ENCODE measurements at places on chromosomes 2 and 18.

DNA sequence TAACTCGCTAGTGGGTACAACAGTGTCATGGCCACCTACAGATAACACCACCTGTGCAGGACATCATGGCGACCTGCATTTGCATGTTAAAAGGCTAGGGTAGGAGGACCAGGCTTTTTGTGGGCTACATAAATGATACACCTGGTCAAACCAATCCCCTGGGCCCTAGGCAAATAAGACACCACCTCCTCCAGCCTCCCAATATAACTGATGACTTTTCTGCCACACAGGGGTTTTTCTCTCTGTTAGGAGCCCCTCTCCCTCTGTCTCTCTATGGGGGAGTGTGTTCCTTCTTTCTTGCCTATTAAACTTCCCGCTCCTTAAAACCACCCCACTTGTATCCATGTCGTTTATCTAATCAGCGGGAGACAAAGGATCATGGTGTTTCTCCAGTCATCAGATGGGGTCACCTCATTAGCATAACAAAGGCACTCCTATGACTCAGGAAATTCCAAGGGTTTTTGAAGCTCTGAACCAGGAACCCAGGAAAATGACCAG is 10.8 kb upstream of the BUB1 start:
- no peak for DNase-seq

DNA sequence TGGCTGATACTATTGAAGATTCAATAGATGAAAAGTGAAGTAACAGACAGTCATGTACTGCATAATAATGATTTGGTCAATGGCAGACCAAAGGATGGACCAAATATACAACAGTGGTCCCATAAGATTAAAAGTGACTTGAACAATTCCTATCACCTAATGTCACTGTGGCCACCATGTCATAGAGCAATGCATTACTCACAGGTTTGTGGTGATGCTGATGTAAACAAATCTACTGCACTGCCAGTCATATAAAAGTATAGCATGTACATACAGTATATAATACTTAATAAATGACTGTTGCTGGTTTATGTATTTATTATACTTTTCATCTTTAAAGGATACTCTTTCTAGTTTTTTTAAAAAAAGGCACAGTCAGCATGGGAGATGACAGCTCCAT is 99.9 kb downstream of the USP34 start:
- DNase-seq = no peak

- no peak for DNase-seq
Measured at GRCh38 chr2:120825370-120826259, 89.9 kb downstream of the GLI2 start.

GRCh38 chr18:31217038-31217849 is 54.6 kb upstream of the DSC1 start:
- DNase-seq = no peak

DNA sequence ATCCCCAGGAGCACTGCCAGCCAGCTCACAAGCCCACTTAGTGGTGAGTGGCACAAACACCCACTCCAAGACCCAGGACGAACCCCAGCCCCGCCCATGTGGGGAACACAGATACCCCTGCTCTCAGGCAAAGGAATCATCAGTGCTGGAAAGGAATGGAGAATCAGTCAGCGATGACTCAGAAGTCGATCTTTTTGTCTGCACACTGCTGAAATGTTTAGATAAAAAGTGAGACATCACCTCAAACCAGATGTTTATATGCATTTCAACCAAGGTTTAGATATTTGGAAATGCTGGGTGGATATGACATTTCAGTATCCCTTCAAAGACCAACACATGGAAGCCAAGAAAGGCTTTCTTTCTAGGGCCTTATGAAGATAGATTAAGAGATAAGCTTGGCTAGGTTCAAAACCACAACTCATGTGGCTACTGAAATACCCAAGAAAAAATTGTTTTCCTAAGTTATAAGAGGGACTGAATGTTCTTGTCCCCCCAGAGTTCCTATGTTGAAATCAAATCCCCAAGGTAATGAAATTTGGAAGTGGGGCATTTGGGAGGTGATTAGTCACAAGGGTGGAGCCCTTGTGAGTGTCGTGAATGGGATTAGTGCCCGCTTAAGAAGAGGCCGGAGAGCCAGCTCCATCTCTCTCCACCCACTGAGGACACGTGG is 43.7 kb downstream of the POU3F3 start:
- DNase-seq = no peak

- DNase-seq = no peak
Measured at GRCh38 chr2:158099716-158100115, 2.0 kb upstream of the UPP2 start.

- no peak for DNase-seq
Measured at GRCh38 chr2:165198181-165198580, 5.7 kb downstream of the SCN3A start.

DNA sequence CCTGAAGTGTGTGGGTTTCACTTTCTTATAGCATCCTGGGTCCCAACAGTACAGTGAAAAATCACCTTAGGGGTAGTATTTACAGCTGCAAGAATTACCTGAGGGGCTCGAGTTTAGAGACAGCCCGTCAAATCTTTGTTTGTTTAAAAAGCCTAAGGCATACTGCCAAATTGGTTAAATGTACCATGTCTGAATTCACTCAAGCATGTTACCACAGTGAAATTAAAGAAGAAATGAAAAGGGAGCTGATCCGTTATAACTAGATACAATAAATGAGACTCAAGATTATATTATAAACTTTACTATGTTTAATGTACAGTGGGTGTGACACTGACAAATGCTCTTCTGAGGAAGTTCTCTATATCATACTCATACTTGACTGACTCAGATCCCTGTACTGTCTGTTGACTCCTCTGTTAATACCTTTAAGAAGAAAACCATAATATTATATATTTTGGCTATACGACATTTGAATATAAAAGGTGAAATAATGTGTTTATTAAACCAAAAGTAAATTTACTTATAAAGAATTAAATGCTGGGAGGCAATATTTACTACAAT is 107.3 kb downstream of the TMEFF2 start:
- no peak for DNase-seq

DNA sequence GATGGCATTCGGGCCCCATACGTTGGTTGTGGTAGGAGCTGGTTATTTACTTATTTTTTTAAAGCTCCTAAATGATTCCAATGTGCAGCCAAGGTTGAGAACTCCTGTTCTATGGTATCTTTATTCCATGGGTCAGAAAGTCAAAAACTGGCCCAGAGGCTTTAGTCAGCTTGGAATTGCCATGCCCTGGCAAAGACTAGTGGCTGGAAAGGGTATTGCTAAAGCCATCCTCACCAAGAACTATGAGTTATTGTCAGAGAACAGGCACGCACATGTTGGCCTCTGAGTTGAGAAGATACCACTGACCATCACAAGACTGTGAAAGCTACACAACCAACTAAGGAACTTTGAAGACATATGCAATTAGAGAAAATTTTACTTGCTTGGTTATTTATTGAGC is 47.9 kb upstream of the ACMSD start:
- DNase-seq = no peak

GRCh38 chr2:171271971-171272436 is 111.3 kb upstream of the TLK1 start:
- DNase-seq = no peak

- DNase-seq = no peak
Measured at GRCh38 chr18:46562674-46563192, 94.3 kb downstream of the LOXHD1 start.

DNA sequence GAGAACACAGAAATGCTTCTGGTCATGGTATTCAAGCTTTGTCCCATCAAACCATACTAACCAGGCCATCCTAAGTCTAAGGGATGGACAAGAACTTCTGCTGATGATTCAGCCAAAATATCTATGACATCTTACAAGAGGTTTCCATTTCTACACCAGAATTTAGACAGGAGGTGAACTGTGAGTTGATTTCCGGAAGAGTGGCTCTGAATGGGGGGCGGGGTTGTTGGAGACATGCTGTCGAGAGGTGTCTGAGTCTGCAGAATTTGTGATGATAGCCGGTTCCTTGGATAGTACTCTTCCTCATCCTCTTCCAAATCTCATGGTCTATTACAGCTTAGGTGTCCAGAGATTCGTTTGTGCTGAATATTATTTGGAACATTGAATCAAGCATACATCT is 408.7 kb upstream of the TCF4 start:
- no peak for DNase-seq

- no peak for DNase-seq
Measured at GRCh38 chr2:169849710-169850109, 22.5 kb downstream of the UBR3 start.

DNA sequence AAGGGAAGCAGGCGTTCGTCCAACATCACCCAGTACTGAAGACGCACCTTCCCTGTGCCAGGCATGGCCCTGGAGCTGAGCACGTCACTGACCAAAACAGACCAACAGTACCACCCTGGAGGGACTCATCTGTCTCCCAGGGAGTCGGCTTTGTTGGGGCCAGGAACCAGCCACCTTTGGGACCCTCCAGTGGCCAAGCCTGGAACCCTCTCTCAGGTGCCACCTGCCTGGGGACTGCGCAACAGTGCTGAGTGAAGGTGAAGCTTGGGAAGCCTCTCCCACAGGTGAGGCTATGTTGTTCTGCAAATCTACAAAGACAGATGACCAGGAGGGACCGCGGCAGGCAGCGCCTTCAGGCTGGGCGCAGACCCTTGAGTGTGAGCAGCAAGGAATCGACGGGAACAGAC is 91.4 kb upstream of the OTOS start:
- no peak for DNase-seq

GRCh38 chr2:109670556-109671411 is 56.6 kb downstream of the SOWAHC start:
- DNase-seq = no peak

GRCh38 chr2:38178556-38179419 is 102.8 kb upstream of the CYP1B1 start:
- DNase-seq = no peak

- no peak for DNase-seq
Measured at GRCh38 chr2:137521653-137522619, 442.3 kb upstream of the HNMT start.

GRCh38 chr2:196344397-196344796 is 173.0 kb upstream of the STK17B start:
- DNase-seq = no peak

DNA sequence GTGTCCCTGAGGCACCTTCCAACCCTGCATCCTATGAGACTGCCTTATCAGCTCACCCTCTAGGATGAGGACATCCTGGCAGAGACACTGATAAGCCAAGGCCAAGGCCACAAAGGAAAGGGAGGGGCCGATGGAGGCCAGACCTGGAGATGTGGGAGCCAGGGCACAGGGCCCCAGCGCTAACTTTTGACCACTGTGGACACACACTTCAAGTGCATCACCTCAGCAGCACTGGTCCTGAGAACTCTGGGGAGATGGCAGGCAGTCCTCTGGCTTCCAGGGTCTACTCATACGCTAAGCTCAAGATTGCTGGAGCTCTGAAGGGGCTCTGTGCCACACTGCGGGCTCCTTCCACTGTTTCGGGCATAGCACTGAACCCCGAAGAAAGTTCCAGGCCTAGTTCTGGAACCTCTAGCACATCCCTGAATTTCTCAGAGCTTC is 100.2 kb upstream of the ID2 start:
- no peak for DNase-seq

- no peak for DNase-seq
Measured at GRCh38 chr2:187393211-187393610, 54.8 kb downstream of the CALCRL start.

GRCh38 chr2:169080250-169081069 is 11.1 kb downstream of the DHRS9 start:
- DNase-seq = no peak

- no peak for DNase-seq
Measured at GRCh38 chr18:49123431-49123830, 172.7 kb upstream of the SMAD7 start.

DNA sequence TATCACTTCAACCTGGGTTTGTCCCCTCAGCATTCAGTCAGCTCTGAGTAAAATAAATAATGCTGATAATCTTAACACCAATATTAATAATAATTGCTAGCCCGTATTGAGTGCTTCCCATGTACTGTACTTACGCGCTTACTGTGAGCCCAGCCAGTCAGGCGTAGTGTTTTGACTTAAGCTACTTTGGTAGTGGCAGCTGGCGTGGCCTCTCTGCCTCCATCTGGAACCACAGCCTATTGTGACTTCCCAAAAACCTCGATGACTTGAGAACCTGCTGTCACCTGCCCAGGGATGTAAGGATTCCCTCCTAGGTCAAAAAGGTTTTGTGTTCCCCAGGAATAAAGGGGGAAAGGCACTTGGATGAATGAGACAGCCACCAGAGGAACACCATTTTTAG is 53.2 kb downstream of the SUMO1 start:
- DNase-seq = no peak

DNA sequence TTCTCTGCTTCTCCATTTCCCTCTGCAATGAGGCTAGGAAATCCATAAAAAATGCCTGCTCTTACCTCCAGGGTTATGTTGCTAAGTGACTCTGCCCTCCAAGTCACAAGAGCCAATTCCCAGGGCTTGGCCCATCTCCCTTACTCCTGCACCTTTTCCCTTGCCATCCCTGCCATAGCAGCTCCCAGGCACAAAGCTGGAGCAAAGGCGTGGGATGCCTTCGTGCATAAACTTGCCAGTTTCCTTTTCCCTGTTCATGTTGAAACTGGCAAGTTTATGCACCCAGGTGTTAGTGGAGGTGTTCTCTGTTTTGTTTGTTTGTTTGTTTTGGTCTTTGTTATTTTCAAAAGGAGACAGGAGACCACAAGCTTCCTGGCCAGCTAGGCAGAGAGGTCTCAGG is 195.1 kb downstream of the ACKR3 start:
- DNase-seq = no peak

DNA sequence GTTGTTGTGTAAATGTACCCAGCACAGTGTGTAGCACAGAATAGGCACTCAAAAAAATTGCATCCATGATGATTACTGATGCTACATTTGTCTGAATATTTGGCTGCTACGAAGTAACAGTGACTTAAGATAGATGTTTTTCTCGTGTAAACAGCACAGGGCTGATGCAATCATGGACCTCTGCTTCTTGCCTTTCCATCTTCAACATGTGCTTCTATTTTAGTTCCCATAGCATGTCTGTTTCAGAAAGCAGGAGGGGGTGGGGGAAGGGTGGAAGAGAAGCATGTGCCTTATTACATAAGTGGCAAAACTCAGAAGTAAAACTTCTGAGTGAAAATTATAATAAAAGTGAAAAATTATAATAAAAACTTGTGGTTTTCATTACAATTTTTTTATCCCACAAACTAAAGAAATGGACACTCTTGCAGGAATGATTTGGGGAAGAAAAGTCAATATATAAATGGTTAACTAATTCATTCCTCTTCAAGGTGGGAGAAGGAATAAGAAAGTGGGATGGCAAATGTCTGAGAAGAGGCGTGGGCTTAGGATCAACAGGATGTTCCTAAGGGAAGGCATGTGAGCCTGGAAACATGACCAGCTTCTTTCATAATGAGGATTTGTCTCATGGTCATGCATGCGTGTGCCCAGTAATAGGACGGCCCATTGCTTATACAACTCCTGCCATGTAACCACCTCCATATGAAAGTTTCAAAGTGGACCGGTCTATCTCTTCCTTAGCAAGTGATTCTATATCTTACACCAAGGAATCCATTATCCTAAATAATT is 27.2 kb downstream of the CCBE1 start:
- no peak for DNase-seq

GRCh38 chr2:113131352-113132185 is 4.2 kb downstream of the IL1RN start:
- no peak for DNase-seq

DNA sequence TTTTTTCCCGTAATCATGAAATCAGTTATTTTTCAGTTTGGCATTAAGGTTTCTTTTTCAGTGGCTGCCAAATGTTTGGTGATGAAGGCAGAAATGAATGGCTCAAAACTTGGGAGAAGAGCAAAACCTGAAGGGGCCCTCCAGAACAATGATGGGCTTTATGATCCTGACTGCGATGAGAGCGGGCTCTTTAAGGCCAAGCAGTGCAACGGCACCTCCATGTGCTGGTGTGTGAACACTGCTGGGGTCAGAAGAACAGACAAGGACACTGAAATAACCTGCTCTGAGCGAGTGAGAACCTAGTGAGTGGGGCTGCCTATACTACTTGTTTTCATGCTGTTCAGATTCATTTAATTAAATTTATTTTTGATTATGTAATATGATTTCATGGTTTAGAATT is 29.2 kb upstream of the MSH2 start:
- DNase-seq = no peak
